ENCODE measurements at places on chromosomes 12 and 14. TPM values are rescaled to one million over a fixed set of nuclear protein-coding genes. Genes with fewer than 3 reads are reported as not detected.

The TNFAIP2 gene
- total RNA-seq, result 150 TPM

The TTC7B gene
- total RNA-seq, result 26.4 TPM

The VAMP1 gene
- total RNA-seq, result 16.8 TPM

The OTOGL gene
- 0.04 TPM for total RNA-seq

The PLEKHD1 gene
- total RNA-seq, result 0.14 TPM

The GNB3 gene
- 2.4 TPM for total RNA-seq

The MANSC4 gene
- not detected for total RNA-seq

The MDGA2 gene
- total RNA-seq, result 0.14 TPM
